Left colon (tissue), 2 donors: ENCODE measurements at places on chromosomes 7 and 10. TPM values are rescaled to one million over a fixed set of nuclear protein-coding genes. Genes with fewer than 3 reads are reported as not detected.

- peak; percentile 14 for DNase-seq
Measured at GRCh38 chr10:89332123-89332633, 4.4 kb downstream of the IFIT3 start.

The HOGA1 gene
- not detected for total RNA-seq

The STEAP4 gene
- total RNA-seq = 3.8 TPM

DNA sequence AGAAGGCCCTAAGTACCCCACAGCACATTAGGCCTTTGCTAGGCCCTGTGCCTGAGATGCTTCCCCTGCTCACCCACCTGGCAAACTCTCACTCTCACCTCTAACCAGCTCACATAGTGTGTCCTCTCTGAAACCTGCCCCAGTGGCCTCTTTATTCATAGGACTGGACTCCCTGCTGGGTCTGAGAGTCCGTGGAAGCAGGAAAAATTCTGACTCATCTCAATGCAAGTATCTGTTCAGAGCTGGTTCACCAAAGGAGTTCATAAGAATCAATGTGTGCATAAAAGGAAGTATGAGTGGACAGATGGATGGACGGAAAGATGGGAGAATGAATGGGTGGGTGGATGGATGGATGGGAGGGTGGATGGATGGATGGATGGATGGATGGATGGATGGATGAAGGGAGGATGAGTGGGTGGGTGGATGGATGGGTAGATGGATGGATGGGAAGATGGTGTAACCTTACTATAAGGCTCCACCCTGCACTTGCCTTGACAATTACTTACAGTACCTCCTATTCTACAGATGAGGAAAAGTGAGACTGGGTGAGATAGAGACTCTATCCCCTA, 111.2 kb upstream of the ZMIZ1 start:
- DNase-seq = no peak

- DNase-seq = no peak
Measured at GRCh38 chr10:36393801-36394200, 731.6 kb upstream of the ANKRD30A start.

GRCh38 chr10:122665946-122666345, 33.7 kb downstream of the C10orf120 start:
- DNase-seq = no peak

GRCh38 chr10:122373721-122374120, 787 bp upstream of the PLEKHA1 start:
- no peak for DNase-seq

- DNase-seq = no peak
Measured at GRCh38 chr10:118216571-118217170, 125.5 kb downstream of the FAM204A start.

DNA sequence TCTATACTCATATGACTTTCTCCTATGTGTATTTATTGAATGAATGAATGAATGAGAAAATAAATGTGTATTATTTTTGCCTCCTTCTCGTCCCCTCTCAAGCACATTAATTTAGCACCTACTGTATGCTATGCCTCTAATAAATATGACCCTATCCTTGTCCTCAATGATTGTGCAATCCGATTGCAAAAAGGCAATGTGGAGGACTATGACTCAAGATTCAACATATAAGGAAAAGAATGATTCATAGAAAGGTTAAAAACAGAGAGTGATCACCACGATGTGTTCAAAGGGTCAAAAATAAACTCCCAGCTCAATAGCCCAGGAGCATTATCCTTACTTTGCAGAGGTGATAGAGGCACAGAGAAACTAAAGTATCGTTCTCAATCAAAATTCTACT, 322.8 kb upstream of the SORCS1 start:
- DNase-seq = no peak

The BEND7 gene
- 23.7 TPM for total RNA-seq

- DNase-seq = no peak
Measured at GRCh38 chr10:26730552-26730951, 33.1 kb downstream of the PDSS1 start.

The IKZF1 gene
- 5.6 TPM for total RNA-seq

DNA sequence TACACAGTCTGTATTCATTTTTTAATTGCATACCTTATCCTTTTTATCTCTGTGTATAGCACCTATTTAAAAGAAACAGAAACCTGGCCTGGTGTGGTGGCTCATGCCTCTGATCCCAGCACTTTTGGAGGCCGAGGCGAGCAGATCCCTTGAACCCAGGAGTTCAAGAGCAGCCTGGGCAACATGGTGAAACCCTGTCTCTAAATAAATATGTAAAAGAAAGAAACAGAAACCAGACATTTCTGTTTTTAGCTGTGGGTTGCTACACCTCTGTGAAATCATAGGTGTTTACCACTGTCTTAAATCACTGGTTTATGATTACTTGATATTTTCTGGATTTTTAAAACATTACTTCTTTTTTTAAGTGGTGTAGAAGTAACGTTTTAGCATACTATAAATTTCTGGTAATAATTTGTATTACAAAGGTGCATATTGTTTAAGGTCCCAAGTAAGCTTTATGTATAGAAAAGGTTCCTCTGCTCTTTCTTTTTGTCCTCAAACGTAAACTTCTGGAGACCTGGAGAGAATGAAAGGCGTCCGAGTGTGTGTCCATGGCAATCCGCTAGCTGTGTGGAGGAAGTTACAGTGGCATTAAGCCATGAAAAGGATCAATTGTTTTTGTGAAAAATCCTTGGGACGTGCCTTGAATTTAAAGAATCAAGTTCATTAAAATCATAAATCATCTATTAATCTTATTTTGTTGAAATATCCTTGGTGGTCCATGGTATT, 41.1 kb downstream of the PTPRZ1 start:
- DNase-seq = no peak

GRCh38 chr7:48594349-48594748, 330.0 kb upstream of the CDC14C start:
- no peak for DNase-seq

DNA sequence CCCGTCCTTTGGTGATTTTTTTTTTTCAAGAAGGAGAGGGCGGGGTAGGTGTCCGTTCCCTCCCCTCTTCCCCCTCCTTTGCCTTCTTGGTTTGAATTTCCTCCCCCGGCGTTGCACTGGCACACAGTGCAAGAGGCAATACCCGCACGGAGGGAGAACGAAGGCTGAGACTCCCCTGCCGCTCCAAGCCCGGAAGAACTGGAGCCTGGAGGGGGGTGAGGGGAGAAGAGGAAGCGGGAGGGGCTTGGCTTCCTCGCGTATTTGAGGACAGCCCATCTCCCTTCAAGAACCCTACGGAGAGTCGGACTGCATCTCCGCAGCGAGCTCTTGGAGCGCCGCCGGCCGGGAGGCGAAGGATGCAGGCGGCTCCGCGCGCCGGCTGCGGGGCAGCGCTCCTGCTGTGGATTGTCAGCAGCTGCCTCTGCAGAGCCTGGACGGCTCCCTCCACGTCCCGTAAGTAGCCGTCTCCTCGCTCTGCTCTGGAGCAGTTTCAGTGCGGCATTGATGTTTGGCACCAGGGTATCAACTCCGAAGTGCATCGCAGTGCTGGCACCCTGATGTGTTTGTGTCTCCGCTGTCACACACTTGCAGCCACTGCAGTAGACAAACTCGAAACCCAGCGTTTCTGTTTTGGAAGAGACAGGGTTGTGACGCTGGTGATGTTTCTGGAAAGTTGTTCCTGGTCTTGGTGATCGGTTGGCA, at the start of gene CNTNAP2:
Gene CNTNAP2, plus strand, starts transcription at position 281 of the 702 bp plus-strand sequence. Its CDS starts 76 bp downstream, at position 357.
- DNase-seq = no peak

DNA sequence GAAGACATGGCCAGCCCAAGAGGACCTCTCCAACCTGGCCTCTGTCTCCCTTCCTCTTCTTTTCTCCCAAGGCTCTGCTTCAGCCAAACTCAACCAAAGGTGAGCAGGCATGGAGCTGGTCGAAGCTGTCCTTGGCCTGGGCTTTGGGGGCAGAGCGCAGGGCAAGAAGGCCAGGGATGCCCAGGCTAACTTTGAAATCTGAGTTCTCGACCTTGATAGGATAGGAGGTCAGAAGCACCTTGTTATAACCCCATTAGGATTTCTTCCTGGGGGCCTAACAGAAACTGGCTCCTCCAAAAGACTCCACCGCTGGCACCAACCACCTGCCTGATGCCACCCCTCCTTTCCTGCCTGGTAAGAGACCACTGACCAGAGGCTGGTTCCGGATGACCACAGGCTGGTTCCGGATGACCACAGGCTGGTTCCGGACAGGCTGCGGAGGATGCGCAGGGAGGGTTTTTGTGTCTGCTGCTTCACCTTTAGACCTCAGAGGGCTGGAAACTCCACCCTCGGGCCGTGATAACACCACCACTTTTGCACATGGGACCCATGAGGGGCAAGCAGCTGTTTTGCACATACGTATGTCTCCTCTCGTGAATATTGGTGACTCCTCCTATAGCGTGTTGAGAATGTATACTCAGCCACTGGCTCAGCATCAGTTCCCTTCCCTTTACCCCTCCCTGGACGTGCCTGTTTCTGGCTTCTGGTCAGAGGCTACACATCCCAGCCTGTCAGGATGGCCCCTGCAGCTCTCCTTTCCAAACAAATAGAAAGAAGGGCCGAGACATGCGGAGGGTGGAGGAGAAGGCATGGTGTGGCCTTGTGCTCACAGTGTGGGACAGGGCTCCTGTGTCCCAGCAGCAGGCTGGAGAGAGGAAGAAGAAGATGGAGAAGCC, 140.1 kb downstream of the DNAJB6 start:
- DNase-seq = no peak

DNA sequence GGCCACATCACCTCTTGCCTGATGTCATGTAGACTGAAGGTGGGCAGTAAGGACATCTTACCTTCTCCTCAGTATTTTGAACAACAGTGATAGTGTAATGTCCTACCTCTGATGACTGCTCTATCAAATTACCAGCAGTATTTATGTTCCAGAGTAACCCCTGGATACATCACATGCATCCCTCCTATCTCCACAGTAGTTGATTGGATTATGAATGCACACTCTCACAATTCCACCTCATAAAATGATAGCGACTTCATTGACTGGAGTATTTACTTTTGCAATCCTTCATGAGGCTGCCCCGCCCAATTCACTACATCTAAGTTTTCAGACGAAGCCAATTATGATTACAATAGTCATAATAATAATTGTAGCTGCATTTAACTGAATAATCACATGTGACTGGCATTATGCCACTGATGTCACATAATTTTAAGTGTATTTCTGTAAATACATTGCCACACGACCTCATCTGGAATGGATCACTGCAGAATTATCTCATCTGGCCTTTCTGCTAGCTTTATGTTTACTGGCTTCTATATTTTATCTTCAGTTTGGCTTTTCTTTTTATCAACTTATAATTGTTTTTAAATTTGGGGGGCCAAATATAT, 268.9 kb downstream of the SLC25A13 start:
- DNase-seq = no peak

DNA sequence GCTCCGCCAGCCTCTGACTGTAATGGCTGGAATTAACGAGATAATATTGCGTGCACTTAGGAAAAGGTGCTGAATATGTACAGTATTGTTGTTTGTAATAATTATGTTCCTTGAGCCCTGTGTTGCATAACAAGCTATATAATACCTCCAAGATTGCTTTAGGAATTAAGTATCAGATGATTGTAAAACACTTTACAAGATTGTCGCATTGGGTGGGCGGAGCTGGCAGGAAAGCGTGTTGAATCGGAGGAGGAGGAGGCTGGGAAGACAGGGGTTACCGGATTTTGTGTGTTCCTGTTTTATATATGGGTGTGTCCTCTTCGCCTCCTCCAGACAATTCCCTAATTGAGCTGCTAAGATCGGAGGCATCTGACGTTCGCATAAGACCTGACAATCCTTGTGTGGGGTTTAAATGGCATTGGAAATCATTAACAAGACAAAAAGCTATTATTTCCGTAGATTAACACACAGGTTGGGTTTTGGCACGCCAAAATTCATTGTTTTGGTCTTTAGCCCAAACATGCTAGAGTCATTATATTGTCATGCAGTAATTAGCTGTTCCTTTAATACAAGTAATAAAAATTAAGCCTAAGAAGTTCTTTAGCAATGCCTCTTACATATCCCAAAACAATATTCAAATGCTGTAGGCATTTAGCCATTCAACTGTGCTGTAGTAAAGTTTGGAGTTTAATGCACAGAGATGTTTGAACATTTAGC, 192.9 kb upstream of the SH2B2 start:
- peak; percentile 62 for DNase-seq

DNA sequence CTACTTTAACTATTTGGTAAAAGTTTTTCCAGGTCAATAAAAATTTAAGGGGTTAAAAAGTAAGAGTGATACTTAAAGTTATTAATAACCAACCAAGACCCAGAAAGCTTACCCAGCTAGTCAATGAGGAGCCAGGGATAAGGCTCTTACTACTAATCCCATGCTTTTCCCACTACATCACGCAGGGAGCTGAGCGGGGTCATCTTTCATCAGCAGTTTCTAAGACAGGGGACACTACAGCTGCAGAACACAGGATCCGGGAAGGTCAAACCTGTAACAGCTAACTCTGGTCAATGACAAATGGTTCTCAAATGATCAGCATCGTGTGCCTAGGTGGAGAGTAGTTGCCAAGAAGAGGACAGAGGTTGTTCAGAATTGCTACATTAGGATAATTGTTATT, 65.1 kb downstream of the RSU1 start:
- no peak for DNase-seq

GRCh38 chr7:119578116-119578515, 694.9 kb upstream of the KCND2 start:
- no peak for DNase-seq

GRCh38 chr10:35552650-35553342, 52.3 kb upstream of the GJD4 start:
- no peak for DNase-seq
